ENCODE measurements at places on chromosomes 13 and 19.

DNA sequence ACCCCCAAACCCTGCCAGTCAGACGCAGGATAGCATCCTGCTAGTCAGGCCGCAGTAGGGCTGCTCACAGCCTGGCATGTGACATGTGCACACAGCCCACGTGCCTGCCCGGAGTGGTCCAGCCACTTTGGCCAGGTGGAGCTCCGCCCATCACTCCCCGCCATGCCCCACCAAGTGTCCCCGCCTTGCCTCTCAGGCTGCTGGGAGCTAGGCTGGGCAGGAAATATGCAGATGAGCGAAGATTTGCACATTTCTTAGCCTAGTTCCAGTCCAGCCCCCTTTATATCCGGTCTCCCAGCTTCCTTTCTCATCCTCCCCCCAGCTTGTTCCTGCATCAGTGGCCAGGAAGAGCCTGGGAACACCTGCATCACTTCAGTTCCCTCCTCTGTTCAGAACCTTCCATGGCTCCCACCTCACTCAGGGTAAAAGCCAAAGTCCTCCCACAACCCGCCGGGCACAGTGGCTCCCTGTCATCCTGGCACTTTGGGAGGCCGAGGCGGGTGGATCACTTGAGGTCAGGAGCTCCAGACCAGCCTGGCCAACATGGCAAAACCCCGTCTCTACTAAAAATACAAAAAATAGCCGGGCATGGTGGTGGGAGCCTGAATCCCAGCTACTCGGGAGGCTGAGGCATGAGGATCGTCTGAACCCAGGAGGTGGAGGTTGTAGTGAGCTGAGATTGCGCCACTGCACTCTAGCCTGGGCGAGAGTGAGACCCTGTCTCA is 2.3 kb upstream of the DOCK6 start:
- no peak for DNase-seq

- no peak for DNase-seq
These were observed 36.6 kb upstream of the OXGR1 start for GRCh38 chr13:97030705-97031452.

DNA sequence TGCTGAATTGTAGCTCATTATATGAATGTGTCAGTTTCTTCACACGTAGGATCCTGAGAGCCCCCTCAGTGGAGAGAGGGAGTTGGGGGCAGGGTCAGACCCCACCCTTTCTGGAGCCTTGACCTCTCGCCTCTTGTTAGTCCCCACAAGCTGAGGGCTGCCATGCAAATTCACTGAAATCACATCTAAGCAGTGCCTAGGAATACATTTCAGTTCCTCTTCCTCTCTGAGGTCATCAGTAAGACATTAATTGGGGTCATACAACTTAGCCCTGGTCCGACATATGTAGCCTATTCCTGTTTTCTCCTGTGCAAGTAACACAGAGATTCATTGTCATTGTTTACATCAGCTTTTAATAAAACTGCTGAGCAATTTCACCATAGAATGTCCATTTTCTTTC is 30.0 kb downstream of the MYO9B start:
- no peak for DNase-seq

DNA sequence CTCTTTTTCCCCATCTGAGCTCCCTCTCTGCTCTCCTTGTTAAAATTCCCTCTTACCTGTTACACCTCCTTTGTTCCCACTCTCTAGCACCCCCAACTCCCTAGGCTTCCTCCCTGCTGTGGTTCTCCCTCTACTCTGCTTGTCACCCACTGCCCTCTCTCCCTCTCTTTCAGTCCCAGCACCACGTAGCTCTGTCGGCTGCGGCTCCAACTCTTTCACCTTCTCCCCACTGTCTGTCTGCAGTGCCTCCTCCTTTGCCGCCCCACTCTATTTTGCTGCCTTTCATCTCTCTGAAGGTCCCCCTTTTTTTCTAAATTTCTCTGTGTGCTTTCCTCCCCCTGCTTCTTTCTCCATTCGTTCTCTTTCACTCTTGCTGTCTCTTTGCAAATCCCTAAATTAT is 1.1 kb downstream of the ZNF836 start:
- no peak for DNase-seq

- no peak for DNase-seq
These were observed 666.7 kb downstream of the UQCRFS1 start for GRCh38 chr19:28546148-28546685.

- DNase-seq, result no peak
These were observed 30.2 kb downstream of the CRTC1 start for GRCh38 chr19:18713550-18714117.

DNA sequence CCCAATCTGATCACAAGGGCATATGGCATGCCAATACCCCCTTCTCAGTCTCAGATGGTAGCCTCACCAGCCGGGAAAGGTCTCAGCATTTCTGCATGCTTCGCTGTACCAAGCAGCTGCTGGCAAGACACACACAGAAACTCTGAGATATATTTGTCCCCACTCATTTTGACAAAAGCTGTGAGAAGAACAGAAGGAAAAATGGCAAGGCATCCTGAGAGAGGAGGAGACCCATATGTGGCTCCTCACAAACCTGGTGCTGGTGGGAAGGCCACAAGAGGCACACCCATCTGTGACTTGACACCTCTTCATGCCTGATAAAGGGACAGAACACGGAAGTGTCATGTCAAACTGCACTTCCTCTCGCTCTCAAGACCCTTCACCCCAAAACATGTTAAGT is 36.7 kb upstream of the DOCK9 start:
- DNase-seq, result no peak

GRCh38 chr13:80359778-80360452 is 19.0 kb upstream of the SPRY2 start:
- no peak for DNase-seq

DNA sequence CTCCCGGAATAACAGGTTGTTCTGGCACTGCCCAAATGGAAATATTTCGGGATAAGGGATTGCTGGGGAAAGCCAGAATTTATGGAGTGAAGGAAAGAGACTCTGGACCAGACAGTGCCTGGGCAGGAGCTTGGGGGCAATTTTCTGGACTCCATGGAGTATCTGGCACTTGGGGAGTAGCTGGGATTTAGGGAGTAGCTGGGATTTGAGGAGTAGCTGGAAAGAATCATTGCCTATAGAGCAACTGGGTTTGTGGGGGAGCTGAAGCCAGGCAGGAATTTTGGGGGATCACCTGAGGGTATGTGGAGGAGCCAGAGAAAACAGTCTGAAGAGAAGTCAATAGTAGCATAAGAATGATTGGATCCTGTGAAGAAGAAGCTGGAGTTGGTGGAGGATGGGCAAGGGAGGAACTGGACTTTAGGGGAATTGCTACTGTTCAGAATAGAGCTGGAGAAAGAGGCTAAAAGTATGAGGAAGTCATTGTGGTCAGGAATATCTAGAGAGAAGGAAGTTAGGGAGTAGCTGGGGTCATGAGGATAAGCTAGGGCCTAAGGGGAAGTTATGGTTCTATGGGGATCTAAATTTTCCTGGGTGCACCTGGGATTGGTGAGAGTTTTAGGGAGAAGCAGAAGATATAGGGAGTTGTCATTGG is 14.8 kb downstream of the FSD1 start:
- DNase-seq, result no peak

DNA sequence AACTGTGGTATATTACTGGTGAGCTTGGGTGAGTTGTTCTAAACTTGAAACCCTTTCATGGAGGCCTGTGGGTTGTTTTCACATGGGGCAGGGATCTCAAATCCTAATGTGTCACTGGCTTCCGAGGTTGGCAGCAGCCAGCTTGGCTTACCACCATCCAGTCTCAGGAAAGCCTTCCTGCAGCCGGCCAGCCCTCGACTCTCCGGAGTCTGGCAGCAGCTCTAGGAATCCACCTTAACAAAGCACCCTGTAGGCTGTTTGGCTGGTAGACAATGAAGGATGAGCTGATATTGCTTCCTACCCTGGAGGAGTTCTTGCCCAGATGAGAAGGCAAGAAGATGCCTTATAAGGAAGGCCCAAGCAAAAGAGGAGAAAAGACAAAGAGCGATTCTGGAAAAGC is 188.3 kb downstream of the KLF12 start:
- DNase-seq, result no peak
